ENCODE measurements at places on chromosomes 11 and 22.

DNA sequence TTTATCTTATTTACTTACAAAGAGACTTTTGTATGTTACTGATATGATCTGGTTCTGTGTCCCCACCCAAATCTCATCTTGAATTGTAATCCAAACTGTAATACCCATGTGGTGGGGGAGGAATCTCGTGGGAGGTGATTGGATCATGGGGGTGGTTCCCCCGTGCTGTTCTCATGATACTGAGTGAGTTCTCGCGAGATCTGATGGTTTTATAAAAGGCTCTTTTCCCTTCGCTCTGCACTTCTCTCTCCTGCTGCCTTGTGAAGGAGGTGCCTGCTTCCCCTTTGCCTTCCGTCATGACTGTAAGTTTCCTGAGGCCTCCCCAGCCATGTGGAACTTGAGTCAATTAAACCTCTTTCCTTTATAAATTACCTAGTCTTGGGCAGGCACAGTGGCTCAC is 42.4 kb upstream of the WNT7B start:
- no peak for DNase-seq

GRCh38 chr11:104873252-104873651 is 25.0 kb downstream of the CASP12 start:
- DNase-seq = peak; percentile 7

GRCh38 chr11:32870676-32871075 is 21.9 kb upstream of the QSER1 start:
- peak; percentile 48 for DNase-seq

DNA sequence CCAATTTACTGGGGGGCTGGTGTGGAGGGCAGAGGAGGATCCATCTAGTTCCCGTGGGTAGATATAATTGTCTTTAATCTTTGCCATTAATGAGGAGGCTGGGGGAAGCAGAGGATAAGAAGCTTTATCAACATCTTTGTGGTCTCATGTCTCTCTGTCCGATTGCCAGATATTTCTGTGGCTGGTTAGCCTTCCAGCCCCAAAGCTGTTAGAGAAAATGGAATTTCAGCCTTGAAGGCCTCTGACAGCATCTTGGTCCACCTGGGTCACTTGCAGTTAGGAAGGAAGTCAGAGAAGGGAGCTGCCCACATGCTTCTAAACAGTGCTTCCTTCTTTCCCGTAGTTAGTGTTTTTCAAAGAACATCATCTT is 56.9 kb downstream of the ABTB2 start:
- DNase-seq = no peak
